HTR-8/SVneo (cell line): ENCODE measurements at places on chromosomes 16 and 17.

DNA sequence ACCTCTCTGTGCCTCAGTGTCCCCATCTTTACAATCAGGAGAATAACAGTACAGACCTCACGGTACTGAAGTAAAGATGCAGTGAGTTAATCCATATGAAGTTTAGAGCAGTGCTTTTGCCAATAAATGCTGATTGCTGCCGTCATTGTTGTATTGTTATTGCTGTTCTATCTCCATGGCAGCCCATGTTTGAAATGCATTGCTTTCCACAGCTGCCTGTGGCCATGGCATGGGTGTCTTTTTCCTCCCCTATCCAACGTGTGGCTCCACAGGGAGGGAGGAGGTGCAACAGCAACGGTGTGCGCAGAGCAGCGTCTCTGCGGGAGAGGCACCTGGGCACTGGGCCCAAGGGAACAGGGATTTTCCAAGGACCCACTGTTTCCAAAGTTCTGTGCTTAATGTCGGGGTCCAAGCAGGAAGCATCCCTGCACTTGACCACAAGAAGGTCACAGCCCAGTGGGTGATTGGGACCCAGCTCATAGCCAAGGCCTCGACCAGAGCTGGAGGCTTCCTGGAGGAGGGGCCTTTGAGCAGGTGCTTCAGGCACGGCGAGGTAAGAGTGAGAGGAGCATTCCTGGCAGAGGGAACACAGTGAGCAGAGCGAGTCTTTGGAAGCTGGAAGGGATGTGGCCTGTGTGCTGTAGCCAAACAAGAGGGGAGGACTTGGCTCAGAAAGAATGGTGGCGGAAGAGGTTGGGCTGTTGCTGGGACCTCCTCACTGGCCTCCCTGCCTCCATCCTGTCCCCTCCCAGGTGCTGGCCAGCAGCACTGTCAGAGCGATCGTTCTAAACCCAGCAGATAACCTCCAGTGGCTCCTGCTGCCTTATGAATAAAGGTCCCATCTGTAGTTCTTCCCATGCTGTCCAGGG lies 3.9 kb downstream of the RAI1 start:
- no peak for DNase-seq

GRCh38 chr16:66263168-66263972 lies 103.1 kb upstream of the CDH5 start:
- DNase-seq = no peak

GRCh38 chr16:4868535-4868934 lies 21.3 kb downstream of the UBN1 start:
- no peak for DNase-seq

GRCh38 chr16:31460582-31461002 lies 1.3 kb downstream of the ARMC5 start:
- DNase-seq = no peak

GRCh38 chr16:85253084-85253941 lies 141.0 kb upstream of the CIBAR2 start:
- peak; percentile 72 for DNase-seq

DNA sequence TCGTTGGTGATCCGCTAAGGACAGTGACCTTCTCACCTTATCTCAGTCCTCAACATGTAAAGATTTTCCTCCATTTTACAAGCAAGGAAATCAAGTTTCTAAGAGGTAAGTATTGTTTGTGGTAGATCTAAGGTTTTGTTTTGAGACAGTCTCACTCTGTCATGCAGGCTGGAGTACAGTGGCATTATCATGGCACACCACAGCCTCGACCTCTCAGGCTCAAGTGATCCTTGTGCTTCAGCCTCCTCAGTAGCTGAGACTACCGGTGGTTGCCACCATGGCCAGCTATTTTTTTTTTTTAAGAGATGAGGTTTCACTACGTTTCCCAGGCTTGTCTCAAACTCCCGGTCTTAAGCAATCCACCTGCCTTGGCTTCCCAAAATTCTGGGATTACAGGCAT lies 34.9 kb downstream of the PRKCA start:
- DNase-seq = no peak

- DNase-seq = no peak
Observed at GRCh38 chr17:35864853-35865252, 3.8 kb downstream of the HEATR9 start.

DNA sequence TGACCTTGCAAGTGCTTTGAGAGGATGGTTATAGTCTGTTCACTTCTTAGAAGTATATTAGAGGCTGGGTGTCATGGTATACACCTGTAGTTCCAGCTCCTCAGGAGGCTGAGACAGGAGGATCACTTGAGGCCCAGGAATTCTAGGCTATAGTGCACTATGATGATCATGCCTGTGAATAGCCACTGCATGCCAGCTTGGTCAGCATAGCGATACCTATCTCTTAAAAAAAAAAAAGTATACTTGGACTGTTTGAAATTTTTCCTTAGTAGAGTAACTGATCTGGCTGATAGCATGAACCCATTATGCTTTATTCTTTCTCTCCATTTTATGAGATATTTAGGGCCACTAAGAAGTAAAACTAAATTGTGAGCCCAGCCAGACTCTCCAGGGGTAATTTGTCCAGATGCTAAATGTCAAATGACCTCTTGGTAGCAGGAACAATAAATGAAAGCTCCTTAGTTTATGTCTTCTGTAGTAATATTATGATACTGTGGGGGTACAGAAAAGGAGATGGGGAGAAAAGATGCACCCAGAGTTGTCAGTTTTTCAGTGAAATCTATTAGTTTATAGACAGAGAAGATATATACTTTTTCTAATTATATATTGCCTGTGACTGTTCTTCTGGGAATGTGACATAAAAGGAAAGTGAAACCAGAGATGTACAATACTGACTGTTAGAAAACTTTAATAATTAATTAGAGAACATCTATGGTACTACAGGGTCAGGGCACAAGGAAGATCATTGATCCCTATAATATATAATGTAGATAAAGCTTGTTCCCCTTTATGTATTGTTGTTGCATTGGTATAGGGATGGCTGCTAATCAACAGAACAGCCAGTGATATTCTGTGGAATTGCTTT lies 335.3 kb upstream of the TBX2 start:
- DNase-seq = no peak

DNA sequence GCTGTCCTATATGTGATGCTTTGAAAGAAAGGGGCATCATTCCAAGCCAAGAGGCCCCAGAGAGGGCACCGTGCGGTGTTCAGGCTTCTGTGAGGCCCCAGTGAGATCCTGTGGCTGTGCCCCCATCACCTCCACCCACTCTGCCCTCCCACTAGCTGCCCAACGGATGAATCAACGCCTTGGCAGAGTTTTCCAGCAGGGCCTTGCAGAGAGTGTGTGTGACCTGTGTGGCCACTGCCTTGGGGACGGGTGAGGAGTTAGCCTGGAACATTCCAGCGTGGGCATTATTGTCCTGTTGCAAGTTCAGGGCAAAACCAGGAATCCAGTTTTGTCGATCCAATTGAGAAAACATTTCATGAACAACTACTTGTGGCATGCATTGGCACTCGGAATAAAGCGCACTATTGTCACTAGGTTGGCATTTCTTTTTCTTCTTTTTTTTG lies 53.7 kb downstream of the SF3B3 start:
- peak; percentile 72 for DNase-seq

DNA sequence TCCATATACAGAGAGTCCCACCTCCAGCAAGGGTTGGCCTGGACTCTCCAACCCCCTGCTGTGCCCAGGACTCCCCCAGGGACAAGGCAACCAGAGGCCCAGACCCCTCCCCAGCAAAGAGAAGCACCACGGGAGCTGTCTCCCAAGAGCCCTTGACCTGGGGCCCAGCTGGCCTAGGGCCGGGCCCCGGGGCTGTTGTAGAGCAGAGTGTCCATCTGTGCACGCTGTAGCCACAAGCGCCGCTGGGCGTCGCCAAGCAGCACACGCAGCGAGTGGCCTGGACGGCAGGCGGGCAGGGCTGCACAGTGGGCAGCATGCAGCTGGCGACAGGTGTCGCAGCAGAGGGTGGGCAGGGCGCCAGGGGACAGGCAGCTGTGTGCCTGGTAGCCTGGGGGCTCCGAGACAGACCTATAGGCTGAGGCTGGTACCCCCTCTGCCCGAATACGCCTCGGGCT lies 4.3 kb downstream of the SPATA2L start:
- no peak for DNase-seq

DNA sequence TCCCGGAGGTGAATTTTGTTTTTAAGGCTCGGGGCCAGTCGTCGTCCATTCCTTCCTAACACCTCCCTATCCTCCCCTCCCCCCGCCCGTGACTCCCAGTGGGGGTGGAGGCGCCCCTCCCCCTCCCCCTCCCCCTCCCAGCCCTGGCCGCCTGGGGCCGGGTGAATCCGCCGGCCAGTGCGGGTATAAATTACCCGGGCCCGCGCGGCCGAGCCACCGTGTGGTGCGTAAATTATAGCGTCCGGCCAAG lies 2.0 kb upstream of the GSE1 start:
- DNase-seq = peak; percentile 29

- DNase-seq = no peak
Observed at GRCh38 chr16:84560269-84560668, 55.8 kb upstream of the MEAK7 start.

- DNase-seq = no peak
Observed at GRCh38 chr16:29230671-29231096, 175.8 kb downstream of the NPIPB11 start.

DNA sequence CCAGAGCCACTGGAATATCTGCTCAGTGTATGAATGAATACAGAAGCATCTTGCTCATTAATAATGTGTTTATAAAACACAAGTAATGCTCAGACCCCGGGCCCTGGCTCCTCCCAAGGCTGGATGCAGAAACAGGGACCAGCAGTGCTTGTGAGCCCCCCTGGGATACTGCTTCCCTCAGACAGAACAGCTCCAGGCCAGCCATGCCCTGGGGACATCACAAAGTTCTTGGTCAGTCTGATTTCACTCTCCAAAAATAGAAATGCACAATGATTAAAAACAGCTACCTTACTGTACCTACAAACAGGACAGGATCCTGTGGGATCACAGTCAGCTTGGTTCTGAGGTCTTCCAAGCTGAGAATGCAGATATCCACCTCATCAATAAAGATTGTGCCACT lies 68.2 kb downstream of the ABCC12 start:
- DNase-seq = no peak

DNA sequence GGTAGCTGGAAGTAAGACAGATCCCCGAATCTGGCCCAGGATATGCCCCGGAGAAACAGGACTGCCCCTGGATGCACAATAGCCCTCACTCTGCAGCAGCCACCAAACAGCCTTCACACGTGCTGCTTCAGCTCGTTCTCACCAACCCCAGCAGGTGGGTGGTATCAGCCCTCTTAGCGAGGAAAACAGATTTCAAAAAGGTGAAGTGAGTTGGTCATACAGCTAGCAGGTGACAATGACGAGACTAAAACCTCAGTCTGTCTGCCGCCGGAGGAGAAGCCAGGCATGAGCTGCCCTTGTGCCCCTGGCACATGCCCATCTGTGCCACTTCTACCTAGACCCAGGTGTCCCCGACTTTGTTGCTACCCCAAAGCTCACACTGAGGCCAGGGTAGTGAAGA lies 92.4 kb downstream of the YPEL2 start:
- DNase-seq = no peak

DNA sequence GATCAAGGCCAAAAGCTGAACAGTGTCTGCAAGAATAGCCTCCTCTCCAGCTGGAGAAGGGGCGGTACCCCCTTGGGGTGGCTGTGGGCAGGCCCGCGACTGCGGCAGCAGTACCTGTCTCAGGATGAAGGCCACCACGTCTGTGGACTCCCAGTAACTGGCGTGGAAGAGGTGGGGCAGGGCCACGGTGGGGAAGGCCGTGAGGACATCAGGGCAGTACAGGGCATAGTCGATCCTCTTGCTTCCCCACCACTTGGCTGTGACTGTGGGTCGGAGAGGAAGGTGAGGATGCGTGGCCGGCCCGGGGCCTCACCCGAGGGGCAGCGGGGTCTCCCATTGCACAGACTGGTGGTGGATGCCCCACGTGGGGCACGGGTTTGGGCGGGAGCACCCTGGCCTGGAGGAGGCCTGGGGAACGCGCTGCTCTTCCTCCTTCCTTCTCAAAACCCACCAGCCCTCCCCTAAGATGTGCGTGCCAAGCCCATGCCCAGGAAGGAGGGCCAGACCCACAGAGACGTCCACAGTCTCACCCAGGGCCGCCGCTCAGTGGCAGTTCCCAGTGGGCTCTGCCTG lies 26.0 kb downstream of the PIMREG start:
- no peak for DNase-seq

GRCh38 chr17:19410091-19410490 lies 941 bp upstream of the RNF112 start:
- DNase-seq = no peak

DNA sequence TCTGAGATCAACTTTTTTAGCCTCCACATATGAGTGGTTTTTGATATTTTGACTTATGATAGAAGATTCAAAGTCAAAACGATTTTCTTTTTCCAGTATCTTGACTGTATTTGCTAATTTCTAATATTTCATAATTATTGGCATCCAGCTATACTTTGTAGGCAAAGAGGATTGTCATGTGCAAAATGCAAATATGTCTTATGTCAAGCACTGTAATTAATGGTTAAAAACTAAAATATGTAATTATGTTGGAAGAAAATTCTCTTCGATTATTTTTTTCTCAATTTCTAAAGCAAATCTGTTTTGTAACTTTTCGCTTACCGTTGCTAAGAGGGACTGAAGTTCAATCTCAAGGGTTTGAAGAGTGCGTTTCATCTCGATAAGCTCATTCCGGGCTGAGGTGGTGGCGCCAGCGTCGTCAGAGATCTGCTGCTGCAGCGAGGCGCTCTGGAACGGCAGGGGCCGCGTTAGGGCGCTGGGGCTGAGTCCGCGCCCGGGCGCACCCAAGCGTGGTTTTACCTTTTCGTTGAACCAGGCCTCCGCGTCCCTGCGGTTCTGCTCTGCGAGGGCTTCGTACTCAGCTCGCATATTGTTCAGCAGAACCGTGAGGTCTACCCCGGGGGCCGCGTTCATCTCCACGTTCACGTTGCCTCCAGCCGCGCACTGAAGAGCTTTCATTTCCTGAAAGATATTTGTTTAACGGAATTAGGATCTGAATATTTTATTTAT lies 3.0 kb downstream of the KRT27 start:
- no peak for DNase-seq

DNA sequence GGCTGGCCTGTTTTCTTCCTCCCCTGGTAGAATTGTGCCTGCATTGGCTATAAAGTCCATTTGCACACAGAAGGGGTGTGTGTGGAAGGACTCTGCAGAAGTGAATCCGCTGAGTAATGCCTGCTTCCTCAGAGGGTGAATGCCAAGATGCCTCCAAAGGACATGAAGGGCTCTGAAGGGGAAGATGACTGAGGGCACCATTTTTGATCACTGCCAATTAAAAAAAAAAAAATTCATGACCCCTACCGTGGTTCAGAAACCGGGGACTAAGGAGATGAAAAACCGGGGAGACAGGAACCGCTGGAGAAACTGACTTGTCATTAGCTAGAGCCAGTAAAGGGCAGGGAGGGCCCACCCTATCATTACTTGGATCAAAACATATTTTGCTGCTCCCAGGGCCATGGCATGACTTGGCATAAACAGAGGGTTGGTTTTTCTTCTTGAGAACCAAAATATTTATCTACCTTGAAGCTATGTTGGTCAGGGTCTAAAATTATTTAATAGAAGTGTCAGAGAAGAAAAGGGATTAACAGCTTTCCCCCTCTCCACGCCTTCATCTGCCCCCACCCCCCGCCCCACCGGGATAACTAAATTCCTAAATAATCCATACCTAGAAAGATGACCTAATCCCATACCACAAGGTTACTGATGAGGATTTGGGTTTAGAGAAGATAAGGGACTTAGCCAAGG lies 3.6 kb upstream of the USP7 start:
- no peak for DNase-seq

- DNase-seq = no peak
Observed at GRCh38 chr17:76834870-76835269, 33.3 kb upstream of the MGAT5B start.
